ENCODE measurements at places on chromosomes 12 and 14. TPM values are rescaled to one million over a fixed set of nuclear protein-coding genes. Genes with fewer than 3 reads are reported as not detected.

GRCh38 chr12:89179245-89179644 is 173.1 kb downstream of the DUSP6 start:
- no peaks in the 10 kb centered on the region for H3K36me3 ChIP-seq
- no peak overlapping the region for H3K4me3 ChIP-seq

- no peaks in the 10 kb centered on the region for H3K36me3 ChIP-seq
- DNase-seq = no peak
- H3K4me3 ChIP-seq = no peak overlapping the region
Measured at GRCh38 chr12:103523771-103524170, 28.0 kb upstream of the C12orf42 start.

GRCh38 chr14:53146739-53147138 is 6.4 kb downstream of the DDHD1 start:
- no peaks in the 10 kb centered on the region for H3K4me1 ChIP-seq
- no peak overlapping the region for H3K4me3 ChIP-seq
- H3K27me3 ChIP-seq = no peaks in the 10 kb centered on the region
- H3K36me3 ChIP-seq = no peaks in the 10 kb centered on the region
- H3K27ac ChIP-seq = no peak overlapping the region

DNA sequence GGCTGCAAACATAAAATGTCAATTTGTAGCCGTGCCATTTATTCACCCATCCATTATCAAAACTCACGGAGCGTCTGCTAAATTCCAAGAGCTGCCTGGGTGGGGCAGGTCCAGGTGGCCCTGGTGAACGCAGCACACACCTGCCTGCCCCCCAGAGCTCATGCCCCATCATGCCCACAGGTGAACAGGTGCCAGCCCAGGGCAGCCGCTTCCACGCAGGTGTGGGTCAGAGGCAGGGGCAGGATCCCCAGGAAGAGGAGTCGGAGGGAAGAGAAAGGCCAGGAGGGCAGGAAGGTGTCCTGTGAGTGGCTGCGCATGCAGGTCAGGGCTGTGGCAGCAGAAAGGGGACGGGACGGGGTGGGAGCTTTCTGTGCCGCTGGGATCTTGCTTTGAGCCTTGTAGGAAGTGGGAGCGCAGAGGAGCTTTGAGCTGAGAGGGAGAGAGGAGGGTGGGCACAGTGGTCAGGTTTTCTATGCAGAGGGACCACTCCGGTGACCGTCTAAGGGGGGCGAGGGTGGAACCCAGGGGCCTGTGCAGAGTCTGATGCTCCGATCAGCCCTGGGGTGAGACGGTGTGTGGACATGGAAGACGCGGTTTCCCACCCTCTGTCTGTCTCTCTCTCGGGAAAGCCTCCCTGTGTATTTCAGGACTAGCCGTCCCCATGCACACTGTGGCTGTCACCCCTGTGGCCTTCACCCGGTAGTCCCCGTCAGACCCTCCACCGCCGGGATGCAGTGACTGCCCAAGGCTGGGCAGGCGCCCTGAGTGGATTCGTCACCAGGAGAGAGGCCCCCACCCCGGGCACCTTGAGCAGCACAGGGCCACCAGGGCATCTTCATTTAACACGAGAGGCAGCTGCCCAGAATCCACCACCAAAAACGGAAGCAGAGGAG is 26.7 kb downstream of the GALNT9 start:
- no peak overlapping the region for H3K4me3 ChIP-seq
- no peak overlapping the region for H3K27ac ChIP-seq
- DNase-seq = peak; percentile 1
- no peaks in the 10 kb centered on the region for H3K4me1 ChIP-seq

DNA sequence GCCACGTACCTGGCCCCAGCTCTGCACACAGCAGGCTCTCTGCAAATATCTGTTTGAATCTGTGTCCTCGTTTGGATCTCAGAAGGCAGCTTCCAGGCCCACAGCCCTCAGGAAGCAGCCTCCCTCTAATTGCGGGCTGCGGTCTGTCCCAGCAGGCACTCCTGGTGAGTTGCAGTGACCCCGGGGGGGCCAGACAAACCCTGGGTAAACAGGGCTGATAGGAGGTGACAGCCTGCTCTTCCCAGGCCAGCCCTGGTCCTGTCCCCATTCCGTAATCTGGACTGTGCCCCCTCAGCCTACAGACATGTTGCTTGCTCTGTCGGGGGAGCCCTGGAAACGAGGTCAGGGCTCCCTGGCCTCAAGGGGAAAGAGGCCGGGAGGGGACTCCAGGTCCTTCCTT is 2.0 kb downstream of the FOXN4 start:
- H3K4me3 ChIP-seq = no peak overlapping the region
- DNase-seq = no peak
- no peak overlapping the region for H3K27ac ChIP-seq

DNA sequence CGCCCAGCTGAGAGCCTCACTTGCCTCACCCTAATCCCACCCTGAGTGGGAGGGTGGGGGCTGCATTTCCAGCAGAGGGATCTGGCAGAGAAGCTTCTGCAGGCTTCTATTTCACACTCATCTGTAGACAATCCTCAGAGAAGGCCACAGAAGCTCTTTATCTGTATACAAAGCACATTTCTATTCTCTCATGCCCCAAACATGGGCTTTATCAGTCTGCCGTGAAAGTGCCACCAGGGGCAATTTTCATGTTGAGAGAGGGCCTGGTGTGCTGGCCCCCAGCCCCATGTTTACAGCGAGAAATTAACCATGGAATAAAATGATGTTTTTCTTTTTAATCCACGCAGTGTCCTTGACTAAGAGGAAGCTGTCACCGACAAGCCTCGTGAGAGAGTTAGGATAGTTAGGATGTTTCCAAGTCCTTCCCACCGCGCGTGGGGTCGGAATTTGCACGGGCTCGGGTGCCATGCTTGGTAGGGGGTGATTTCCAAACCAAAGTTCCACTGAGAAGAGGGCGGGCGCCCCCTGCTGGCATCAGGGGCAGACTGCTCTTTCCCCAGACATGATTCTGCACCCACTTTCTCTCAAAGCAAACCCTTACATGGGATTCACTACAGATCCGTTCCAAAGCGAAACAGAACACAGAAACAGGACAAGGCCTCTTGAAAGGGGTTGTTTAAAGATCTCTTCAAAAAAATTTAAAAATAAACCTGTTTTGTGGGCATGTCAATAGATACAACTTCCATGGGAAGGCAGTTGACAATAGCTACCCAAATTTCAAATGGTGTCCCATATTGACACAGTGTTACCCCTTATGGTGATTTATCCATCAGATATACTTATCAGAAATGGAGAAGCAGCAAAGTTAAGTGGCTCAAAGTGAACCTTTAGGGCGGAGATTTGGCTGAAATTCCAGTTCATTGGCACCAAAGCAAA is 19.4 kb downstream of the BDKRB1 start:
- no peak overlapping the region for H3K27ac ChIP-seq
- H3K27me3 ChIP-seq = no peaks in the 10 kb centered on the region
- no peak overlapping the region for H3K4me3 ChIP-seq

- H3K27me3 ChIP-seq = no peaks in the 10 kb centered on the region
- no peaks in the 10 kb centered on the region for H3K36me3 ChIP-seq
- H3K4me3 ChIP-seq = no peak overlapping the region
Measured at GRCh38 chr14:91374879-91375702, 42.5 kb downstream of the CCDC88C start.

GRCh38 chr14:41016213-41016612 is 590.5 kb upstream of the LRFN5 start:
- no peak overlapping the region for H3K4me3 ChIP-seq
- H3K4me1 ChIP-seq = no peaks in the 10 kb centered on the region
- DNase-seq = no peak
- no peak overlapping the region for H3K27ac ChIP-seq
- no peaks in the 10 kb centered on the region for H3K27me3 ChIP-seq

DNA sequence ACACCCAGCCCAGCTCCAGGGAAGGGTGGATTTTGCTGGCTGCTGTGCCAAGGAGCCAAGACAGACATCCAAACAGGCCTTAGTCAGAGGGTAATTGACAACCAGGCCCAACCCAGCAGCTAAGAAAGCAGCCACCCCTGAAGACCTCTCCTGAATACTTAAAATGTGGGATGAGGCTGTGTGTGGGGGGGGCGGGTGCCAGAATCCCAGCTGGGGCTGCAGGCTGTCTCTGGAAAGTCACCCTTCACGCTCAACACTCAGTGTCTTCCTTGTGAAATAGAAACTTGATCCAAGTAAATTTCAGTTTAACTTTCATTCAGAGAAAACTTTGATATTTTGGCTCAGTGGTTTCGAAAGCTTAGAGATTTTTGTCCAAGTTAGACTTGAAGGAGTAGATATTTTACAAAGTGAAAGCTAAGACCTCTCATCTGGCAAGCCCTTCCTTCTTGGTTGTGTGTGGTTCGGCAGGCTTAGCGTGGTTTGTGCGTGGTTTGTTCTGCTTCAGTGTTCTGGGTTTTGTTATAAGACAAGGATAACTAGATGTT is 5.1 kb downstream of the PAPLN start:
- DNase-seq = no peak
- peaks cover 74% of the 10 kb centered on the region for H3K4me1 ChIP-seq
- no peak overlapping the region for H3K4me3 ChIP-seq
- H3K36me3 ChIP-seq = no peaks in the 10 kb centered on the region
- H3K27ac ChIP-seq = peak overlapping the region; percentile 8

DNA sequence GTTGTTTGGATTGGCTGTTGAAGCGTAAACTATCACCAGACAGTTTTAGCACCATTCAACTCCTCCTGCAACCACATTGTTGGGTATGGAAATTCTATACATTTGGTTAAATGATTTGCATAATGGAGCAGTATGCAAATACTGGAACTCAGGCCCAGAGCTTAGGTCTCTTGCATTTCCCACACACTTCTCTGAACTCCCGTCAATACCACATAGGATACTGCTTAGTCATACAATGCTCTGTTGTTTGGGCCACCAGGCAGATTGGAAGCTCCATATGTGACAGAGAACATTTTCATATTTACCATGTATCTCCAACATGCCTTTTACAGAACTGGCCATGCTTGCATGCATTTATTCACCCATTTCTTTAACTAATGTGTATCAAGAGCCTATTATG is 78.0 kb downstream of the IFNG start:
- H3K36me3 ChIP-seq = no peaks in the 10 kb centered on the region
- no peaks in the 10 kb centered on the region for H3K27me3 ChIP-seq
- no peaks in the 10 kb centered on the region for H3K4me1 ChIP-seq

- no peak overlapping the region for H3K27ac ChIP-seq
- H3K36me3 ChIP-seq = no peaks in the 10 kb centered on the region
- DNase-seq = no peak
- H3K4me3 ChIP-seq = no peak overlapping the region
Measured at GRCh38 chr12:26453246-26453645, 257.9 kb downstream of the SSPN start.

DNA sequence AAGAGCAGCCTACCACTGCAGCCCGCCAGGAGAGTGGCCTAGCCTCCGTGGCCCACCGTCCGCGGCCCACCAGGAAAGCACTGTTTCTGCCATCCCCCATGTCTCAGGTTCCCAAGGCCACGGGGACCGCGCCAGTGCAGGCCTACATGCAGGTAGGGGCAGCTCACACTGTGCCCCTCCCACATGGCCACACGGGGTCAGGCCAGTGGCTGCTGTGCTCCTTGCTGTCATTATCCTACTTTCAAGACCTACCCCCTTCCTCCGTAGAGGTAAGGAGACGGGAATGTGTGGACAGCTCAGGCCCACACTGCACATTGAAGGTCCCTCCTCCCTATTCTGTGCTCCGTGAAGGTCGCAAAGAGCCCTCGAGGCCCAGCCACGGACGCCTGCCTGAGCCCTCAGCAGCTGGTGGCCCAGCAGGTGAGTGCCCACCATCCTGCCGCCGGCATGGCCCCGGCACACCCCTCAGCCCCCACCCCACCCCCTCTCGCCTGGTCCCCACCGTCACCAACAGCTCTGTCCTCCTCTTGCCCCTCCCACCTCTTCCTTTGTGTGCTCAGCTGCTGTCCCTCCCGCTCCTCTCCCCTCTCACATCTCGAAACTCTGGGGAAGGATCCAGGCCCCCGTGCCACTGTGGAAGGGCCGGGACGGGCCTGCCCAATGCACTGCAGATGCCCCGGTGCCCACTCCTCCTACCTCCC is 10.0 kb downstream of the DDX51 start:
- H3K4me1 ChIP-seq = no peaks in the 10 kb centered on the region
- no peak overlapping the region for H3K27ac ChIP-seq
- H3K36me3 ChIP-seq = peaks cover 18% of the 10 kb centered on the region
- no peak overlapping the region for H3K4me3 ChIP-seq

DNA sequence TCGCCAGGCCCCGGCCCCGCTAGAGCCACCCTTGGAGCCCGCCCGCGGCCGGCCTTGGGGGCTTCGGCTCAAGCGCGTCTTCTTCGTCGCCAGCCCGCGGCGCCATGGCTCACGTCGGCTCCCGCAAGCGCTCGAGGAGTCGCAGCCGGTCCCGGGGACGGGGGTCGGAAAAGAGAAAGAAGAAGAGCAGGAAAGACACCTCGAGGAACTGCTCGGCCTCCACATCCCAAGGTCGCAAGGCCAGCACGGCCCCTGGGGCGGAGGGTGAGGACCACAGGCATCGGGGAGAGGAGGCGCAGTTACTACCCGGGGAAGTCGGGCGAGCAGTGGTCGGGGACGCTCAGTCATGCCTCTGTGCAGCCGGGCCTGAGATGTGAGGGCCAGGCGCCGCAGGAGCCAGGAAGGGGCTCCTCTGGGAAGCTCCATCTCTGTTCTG is 573 bp downstream of the ARL6IP4 start:
- peak overlapping the region; percentile 100 for H3K4me3 ChIP-seq
- peak overlapping the region; percentile 91 for H3K27ac ChIP-seq
- no peak for DNase-seq
- H3K36me3 ChIP-seq = no peaks in the 10 kb centered on the region
- H3K4me1 ChIP-seq = peaks cover 82% of the 10 kb centered on the region
- H3K27me3 ChIP-seq = no peaks in the 10 kb centered on the region

DNA sequence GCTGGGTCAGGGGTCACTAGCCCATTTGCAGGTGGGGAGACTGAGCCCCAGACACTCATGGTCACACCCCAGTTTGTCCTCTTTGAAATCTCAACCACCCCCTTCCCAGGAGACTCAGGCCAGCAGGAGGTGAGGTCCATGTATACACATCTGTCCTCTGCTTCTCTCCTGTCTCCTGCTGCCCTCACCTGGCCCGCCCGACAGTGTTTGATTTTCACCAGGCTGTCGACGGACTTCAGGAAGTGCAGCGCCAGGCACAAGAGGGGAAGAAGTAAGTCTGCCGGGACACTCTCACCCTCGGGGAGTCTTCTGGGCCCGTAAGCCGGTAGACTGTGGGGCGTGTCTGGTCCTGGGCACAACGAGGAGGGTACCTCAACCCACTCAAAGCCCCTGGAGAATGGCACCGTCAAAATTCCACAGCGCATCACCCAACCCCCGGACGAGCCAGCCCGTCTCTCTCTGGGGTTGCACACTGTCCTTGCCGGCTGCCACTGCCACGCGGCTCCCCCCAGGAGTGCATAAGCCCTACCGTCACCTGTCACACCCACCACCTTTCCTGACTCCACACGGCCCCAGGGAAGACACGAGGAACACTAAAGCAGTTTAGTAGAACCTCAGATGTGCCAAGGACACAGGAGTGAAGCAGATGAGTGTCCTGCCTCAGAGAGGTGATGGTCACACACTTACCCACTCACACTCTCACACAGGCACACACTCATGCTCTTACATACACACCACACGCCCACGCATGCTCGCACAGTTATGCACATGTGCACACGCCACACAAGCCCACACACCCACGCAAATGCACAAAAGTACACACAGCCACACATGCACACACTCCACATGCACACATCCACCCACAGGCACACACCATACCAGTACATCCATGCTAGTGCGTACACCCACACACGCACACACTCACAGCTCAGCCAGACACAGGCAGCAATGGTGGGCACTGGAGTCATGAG is 13.1 kb upstream of the SIVA1 start:
- H3K36me3 ChIP-seq = peaks cover 6% of the 10 kb centered on the region

GRCh38 chr12:129276361-129277060 is 423.2 kb downstream of the GLT1D1 start:
- no peak overlapping the region for H3K4me3 ChIP-seq
- no peak for DNase-seq
- H3K27ac ChIP-seq = no peak overlapping the region
- no peaks in the 10 kb centered on the region for H3K4me1 ChIP-seq
- no peaks in the 10 kb centered on the region for H3K27me3 ChIP-seq

The TCL1A gene
- 0.58 TPM for total RNA-seq

The TOGARAM1 gene
- 16.5 TPM for total RNA-seq

The PZP gene
- 1.4 TPM for total RNA-seq

The NGB gene
- not detected for total RNA-seq

The PRICKLE1 gene
- total RNA-seq = 13.1 TPM

The ENDOU gene
- total RNA-seq = 0.34 TPM
